Activated CD4-positive, CD25-positive, alpha-beta regulatory T cell (primary cell): ENCODE measurements at places on chromosomes 3 and 15.

DNA sequence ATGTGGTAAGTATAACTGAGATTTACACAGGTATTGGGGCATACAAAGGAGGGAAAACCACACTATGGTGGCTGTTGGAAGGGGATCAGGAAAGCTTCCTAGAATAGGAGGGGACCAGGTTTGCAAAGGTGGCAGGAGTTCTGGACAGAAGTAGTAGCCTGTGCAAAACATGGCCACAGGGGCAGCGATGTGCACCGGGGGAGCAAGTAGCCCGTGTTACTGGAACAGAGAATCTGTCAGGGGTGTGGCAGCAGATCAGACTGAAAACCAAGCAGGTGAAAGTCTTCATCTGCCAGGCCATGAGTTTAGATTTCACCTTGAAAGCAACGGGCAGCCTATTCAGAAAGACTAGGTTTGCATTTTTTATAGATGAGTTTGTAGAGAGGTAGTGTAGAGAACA lies 182.3 kb upstream of the LPP start:
- DNase-seq: no peak

GRCh38 chr15:31871166-31871886 lies 159.0 kb upstream of the CHRNA7 start:
- DNase-seq: no peak

DNA sequence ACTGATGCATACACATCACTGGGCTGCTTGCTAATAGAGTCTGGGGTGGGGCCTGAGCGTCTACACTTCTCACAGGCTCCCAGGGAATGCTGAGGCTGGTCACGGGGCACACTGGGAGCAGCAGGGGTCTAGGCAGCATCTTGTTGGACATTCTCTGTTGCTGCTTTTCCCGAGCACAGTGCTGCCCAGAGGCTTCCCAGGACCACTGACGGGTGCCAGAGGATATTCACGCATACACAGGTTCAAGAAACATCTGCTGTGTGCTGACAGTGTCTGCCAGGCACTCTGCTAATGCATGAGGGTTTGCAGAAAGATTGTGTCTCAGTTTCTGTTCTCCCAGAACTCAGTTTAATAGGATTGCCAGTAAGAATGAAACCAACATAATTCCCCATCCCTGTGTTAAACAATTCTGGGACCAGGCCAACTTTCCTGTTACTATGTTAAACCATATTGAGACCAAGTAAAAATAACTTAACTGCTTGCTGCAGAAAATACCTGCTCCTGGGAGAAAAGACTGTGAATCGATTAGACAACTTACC lies 23.9 kb upstream of the BCL2L10 start:
- DNase-seq: no peak

- DNase-seq: no peak
Measured at GRCh38 chr15:56215769-56216168, 27.9 kb downstream of the RFX7 start.

GRCh38 chr15:38065721-38066345 lies 131.4 kb downstream of the TMCO5A start:
- DNase-seq: no peak

DNA sequence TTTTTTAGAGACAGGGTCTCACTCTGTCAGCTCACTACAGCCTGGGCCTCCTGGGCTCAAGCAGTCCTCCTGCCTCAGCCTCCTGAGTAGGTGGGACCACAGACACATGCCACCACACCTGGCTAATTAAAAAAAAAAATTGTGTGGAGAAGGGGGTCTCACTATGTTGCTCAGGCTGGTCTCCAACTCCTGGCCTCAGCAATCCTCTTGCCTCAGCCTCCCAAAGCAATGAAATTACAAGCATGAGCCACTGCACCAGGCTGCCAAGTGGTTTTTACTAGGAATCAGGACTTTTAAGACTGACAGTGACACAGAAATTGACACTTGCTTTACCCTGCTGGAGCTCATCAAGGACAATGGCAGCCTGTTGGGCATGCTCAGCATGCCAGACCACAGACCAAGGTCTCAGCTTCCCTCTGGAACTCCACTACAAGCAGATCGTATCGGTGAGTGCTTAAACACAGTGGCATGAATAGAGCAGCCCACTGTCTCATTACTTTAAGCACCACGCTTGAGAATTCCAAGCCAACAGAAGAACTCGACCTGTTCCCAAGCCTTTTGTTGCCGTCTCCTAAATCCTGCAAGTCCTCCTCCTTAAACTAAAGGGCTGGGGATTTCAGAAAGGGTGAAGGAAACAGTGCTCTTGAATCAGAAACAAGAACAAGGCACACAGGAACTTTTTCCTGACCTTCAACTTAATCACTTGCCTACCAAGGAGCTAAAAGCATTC lies 41.4 kb downstream of the EOMES start:
- no peak for DNase-seq

DNA sequence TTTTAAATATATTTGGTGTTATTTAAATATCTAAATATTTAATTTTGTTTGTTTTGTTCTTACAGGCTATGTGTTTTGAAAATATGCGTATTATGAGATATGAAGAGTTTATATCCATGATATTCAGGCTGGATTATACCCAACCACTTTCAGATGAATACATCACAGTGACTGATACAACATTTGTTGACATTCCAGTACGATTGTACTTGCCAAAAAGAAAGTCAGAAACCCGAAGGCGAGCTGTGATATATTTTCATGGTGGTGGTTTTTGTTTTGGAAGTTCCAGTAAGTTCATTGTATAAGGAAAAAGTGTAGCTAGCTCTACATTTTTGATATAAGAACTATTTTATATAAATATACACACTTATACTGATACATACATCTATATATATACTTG lies 6.9 kb downstream of the AADACL2 start:
- DNase-seq: no peak

GRCh38 chr3:191076903-191077552 lies 122.0 kb upstream of the OSTN start:
- no peak for DNase-seq

- DNase-seq: no peak
Measured at GRCh38 chr3:54309601-54310000, 187.2 kb downstream of the CACNA2D3 start.
